ENCODE measurements at places on chromosomes 11 and 22.

- no peak for DNase-seq
These were observed 261.6 kb downstream of the TTC28 start for GRCh38 chr22:28418008-28418407.

GRCh38 chr11:12075822-12076821, 34.3 kb upstream of the MICAL2 start:
- DNase-seq = no peak

DNA sequence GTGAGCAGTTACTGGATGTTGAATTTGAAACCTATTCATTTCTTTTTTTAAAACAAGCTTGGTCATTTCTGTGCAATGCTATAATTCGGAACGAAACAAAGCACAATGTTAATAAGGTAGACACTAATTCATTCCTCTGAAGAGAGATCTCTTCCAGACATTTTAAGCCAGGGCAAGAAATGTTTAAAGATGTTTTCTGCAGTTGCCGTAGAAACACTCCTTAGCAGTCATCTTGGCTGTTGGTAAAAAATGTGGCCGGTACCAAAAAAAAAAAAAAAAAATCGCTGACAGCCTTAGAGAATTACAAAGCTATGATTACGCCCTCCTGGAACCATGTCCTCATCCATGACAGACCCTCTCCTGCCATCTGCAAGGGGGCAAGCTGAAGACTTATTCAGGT, 66.4 kb upstream of the TTC12 start:
- DNase-seq = no peak

DNA sequence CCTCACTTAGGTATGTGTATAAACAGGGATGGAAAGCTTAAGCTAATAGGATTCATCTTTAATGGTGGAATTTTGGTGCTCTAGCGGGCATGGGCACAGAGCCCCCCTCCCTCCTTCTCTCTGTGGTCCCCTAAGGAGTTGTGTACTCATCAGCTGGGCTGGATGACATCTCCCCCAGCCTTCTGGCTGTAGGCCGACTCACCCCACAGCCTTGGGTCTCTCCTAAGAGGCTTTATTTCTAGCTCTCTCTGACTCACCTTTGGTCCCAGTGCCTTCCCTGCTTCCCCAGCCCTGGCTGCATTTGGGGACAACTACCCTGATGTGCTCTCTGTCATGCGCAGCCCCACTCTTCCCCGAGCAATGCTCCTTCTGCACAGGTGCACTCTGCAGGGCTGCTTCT, 26.9 kb downstream of the SLC6A5 start:
- no peak for DNase-seq

GRCh38 chr11:12771875-12772274, 97.7 kb downstream of the TEAD1 start:
- no peak for DNase-seq

DNA sequence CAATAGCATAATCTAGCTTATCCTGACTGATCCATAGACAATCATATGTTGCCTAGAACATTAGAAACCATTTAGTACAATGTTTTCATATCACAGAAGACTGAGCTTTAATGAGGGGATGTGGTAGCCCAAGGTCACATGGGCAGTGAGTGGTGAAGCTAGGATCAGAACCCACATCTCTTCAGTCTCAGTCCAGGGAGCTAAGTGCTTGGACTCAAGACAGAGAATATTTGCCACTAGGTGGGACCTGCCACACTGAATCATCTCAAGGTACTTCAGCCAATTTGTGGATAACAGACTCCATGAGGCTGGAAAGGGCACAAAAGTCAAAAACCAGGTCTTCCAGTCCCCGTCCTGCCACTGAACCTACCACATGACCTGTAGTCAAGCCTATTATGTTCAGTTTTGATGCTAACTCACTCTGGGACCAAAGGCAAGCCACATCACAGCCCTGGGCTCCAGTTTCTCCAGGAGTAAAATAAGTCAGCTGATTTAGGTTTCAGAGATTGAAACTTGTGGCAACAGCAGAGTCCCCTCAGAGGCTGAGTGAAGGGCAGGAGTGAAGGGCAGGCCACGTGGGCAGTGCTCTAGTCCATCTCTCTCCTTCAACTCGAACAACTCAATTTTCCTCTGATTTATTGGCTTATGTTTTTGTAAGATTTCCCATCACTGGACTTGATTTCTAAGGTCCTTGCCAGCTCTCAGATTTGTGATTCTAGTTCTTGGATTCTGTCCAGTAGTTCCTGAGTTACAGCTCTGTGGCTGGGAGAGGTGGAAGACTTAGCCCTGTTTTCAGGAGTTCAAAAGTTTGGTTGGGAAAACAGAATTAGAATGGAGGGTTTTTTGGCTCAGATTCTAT, 84.6 kb upstream of the PHOX2A start:
- DNase-seq = no peak

GRCh38 chr11:36240173-36240572, 49.1 kb downstream of the COMMD9 start:
- DNase-seq = no peak

DNA sequence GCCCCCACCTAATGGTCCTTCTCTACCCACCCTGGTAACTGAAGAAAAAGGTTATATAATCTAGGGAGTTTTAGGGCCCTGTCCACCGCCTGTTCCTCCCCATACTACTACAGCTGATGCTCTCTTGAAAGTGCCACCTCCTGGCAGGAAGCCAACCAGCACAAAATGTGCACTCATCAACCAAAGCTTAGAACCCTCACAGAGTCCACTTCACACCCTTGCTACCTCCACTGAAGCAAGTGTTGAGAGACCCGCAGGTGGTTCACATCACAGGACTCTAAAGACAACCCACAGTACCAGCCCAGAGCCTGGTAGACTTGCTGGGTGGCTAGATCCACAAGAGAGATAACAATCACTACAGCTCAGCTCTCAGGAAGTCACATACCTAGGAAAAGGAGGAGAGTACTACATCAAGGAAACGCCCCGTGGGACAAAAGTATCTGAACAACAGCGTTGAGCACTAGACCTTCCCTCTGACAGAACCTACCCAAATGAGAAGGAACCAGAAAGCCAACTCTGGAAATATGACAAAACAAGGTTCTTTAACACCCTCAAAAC, 17.5 kb upstream of the OR10W1 start:
- DNase-seq = no peak

DNA sequence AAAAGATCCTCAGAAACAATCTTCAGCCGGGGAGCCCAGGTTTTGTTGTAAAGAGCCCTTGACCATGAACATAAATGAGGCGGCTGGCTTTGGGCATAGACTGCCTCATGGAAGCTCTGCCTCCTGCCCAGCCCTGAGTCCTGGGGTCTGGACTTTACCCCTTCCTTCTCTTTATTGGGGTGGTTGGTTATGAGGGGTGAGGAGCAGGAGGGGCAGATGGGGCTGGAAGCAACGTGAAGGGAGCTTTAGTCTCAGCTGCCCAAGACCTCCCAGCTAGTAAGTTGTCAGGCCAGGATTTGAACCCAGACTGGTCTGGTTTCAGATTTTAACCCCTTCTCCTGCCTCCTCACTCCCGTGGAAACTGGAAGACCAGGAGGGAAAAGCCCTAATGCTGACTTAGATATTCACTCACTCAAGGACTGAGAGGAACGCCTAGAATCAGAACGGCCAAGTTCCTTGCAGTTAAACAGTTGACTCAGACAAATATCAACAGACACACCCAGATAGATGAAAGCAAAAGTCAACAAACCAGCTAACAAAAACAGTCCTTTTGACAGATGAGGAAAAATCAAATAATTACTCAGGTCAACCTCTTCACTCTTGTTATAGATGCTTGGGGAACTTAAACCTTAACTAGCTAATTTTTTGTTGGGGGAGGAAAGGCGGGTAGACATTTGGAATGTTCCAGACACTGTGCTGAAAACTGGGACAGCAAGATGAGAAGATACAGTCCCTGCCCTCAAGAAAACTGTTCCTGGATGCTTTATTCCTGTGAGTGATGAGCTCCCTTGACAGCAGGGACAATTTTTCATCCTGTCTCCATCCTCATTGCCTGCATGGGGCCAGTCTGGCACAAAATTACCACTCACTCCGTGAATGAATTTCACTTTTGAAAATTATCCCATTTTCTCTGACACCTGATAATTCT, 20.8 kb upstream of the ARRB1 start:
- DNase-seq = no peak

- DNase-seq = no peak
These were observed 4.2 kb upstream of the GRK2 start for GRCh38 chr11:67261946-67262681.

DNA sequence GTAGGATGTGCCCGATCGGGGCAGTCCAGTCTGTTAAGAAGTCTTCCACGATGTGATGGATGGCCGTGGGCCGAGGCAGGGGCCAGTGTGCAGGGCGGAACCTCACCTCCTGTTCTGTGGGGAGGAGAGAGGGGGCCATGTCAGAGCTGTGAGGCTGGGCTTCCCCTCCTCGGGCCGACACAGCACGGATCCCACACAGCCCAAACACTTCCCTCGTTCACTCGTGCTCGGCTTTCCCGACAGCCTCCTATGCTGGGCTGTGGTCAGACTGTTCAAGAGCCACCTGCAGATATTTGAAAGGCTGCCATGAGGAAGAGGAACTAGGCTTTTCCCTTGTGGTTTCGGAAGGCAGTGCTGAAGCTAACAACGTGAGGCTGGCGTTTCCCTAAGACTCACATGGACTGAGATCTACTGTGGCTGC, 12.3 kb upstream of the TXN2 start:
- DNase-seq = no peak

DNA sequence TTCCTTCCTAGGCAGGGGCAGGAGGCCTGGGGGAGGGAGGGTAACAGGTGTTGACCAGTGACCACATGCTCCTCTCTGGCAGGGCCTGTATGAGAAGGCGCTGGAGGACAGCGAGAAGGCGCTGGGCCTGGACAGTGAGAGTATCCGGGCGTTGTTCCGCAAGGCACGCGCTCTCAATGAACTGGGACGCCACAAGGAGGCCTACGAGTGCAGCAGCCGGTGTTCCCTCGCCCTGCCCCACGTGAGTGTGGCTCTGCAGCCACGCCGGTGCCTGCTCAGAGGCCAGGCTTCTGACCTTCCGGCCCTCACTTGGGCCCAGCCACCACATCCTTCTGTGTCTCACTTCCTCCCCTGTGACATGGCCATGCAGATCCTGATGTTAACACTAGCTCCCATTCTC, 25.8 kb downstream of the ZC3H7B start:
- no peak for DNase-seq

DNA sequence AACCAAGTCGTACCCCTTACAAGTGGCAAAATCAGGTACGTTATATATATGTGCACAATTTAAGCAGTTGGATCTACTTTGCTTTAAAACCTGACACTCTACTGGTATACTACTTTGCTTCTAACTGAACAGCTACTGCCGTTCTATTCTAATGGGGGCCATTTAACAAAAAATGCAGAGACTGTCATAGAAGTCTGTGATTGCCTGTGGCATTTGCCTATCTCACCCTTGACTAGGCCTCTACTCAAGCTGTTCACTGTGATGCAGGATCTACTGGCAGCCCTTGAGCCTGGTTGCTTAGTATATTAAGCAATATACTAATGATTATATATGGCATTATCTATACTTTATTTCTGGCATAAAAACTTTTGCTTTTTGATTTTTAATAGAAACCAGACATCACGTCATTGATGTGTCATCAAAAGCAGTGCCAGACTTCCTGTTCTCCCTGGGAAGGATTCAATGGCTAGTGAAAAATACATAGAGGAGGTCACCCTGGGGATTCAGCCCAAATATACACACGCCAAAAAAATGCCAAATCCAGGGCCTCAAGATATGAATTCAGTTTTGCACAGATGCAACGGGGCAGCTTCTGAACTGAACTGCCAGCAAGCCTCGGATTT, 40.0 kb upstream of the FIBIN start:
- no peak for DNase-seq

DNA sequence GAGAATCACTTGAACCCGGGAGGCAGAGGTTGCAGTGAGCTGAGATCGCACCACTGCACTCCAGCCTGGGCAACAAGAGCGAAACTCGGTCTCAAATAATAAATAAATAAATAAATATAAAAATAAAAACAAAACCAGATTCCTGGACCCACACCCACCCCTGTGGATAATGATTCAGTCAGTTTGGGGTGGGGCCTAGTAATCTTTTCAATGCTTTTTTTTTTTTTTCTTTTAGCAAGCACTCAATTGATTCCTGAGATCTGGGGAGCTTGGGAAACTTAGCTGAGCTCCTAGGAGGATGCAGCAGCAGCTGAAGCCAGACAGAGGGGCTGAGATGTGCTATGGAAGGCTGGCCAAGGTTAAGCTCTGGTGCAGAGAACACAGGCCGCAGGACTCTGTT, 4.6 kb upstream of the PC start:
- no peak for DNase-seq

- no peak for DNase-seq
These were observed 46.2 kb downstream of the MACROD1 start for GRCh38 chr11:64119700-64120099.

DNA sequence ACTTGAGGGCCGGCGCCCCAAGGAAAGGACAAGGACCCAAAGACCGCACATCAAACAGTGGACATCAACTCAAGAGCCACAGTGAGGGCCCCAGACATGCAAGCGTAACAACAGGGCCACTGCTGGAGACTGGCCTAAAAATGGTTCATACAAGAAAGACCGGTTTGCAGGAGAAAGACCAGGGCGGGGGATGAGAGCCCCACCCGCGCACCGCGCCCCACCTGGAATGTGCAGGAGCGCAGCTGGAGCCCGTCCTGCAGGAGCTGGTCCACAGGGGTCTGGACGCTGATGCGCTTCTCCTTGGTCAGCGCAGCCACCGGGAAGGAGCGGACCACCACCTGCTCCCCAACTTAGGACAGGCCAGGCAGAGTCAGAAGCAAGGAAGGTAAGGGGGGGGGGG, 13.9 kb downstream of the SBF1 start:
- DNase-seq = no peak

- DNase-seq = no peak
These were observed 754 bp downstream of the OR52A1 start for GRCh38 chr11:5153574-5154431.

DNA sequence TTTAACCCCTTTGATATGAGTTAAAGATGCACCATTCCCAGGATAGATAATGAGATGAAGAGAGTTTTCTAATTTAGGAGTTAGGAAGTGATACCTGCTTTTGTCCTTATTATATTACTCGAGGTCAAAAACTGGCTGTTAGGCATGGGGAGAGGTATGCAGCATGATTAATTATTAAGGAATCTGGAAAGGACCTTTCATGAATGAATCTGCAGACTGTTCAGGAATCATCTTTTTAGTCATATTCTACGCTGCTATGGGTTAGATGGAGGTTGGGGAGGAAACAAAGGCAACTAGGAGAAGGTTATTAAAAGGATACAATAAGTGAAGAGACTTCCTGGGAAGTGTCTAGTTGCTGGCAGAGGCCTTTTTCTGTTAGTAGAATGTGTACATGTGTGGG, 492.4 kb upstream of the CCDC90B start:
- no peak for DNase-seq

DNA sequence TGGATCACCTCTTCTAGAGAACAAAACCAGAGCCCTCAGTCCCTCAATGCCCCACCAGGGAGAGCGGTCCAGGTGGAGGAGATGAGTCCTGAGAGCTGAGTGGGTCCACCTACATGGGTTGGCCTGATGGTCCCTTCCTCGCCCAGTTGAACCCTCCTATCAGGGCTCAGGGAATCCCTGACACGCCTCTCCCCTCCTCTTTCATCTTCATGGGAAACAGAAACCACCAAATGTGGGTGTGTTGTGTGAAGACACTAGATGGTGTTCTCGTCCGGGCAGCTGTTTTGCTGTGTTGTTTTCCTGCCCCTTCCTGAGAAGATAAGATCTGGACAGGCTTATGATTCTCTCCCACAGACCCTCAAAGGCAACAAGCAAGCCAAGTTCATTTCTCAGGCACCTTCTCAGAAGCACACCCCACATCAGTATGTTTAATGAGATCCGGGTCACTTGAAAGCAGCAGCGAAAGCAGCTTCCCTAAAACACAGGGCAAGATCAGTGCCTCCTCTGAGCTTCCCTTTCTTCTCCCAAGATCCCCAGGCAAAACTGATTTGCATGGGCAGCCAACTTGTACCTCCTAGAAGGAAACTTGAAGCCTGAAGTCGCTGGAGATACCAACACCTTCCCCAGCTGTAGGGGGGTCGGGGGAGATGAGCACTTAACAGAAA, 35.3 kb upstream of the POU2AF1 start:
- no peak for DNase-seq
